Fibroblast of the aortic adventitia (primary cell): ENCODE measurements at places on chromosomes 1 and 21. TPM values are rescaled to one million over a fixed set of nuclear protein-coding genes. Genes with fewer than 3 reads are reported as not detected.

The KANK4 gene
- total RNA-seq: 0.09 and 0.16 TPM in 2 replicates

The WLS gene
- 27.3 and 235 TPM in 2 replicates for total RNA-seq

The FAM78B gene
- total RNA-seq: 0.25 and 0.27 TPM in 2 replicates

The RNF186 gene
- not detected in 2 replicates for total RNA-seq

The RIIAD1 gene
- total RNA-seq: 5.8 TPM in 1 of 2 replicates, not detected in the other

The SYT6 gene
- not detected in 2 replicates for total RNA-seq

The SPRR4 gene
- not detected in 2 replicates for total RNA-seq

The ASCL5 gene
- total RNA-seq: not detected in 2 replicates

The SPATC1L gene
- total RNA-seq: 6.1 and 9.4 TPM in 2 replicates

The GIPC2 gene
- 0.63 and 0.74 TPM in 2 replicates for total RNA-seq

The TCEANC2 gene
- 5.4 and 5.5 TPM in 2 replicates for total RNA-seq

The GSTM1 gene
- 24.3 TPM in 1 of 2 replicates, not detected in the other for total RNA-seq

The ALG14 gene
- 1.2 and 2.4 TPM in 2 replicates for total RNA-seq

The MAN1A2 gene
- total RNA-seq: 31.3 and 43.7 TPM in 2 replicates

The SERPINC1 gene
- total RNA-seq: not detected in 2 replicates

The GBP4 gene
- 0.09 and 3.7 TPM in 2 replicates for total RNA-seq

The BTBD8 gene
- total RNA-seq: 5.2 and 14.0 TPM in 2 replicates

The ANGPTL3 gene
- total RNA-seq: under 0.01 TPM in 1 of 2 replicates, not detected in the other

The ACTA1 gene
- total RNA-seq: not detected in 2 replicates

The KLHL17 gene
- total RNA-seq: 1.8 and 5.0 TPM in 2 replicates

The MEAF6 gene
- total RNA-seq: 17.6 and 84.5 TPM in 2 replicates

The PTPRU gene
- 25.8 and 36.6 TPM in 2 replicates for total RNA-seq

The SV2A gene
- total RNA-seq: 17.4 and 25.0 TPM in 2 replicates
